ENCODE measurements at places on chromosomes 7 and 10.
A peak's percentile ranks its signal among the peaks of the same experiment; 100 is the strongest.

DNA sequence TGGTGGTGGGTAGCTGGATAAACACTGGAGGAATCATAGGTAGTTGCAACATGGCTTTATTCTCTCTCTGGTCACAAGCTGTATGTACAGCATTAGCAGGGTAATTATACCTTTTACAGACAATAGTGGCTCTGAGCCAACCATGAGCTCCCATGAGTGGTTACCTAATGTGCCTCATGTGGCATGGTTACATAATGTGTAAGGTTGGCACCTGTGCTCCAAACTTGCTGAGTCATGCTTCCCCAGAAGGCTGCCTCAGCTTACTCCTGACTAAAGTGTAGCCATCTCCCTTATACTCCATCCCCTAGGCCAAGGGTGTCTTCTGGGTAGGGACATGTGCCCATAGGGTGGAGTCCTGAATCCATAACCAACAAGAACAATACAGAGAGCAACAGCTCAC, 345.3 kb upstream of the SEMA3C start:
- no peak for DNase-seq

DNA sequence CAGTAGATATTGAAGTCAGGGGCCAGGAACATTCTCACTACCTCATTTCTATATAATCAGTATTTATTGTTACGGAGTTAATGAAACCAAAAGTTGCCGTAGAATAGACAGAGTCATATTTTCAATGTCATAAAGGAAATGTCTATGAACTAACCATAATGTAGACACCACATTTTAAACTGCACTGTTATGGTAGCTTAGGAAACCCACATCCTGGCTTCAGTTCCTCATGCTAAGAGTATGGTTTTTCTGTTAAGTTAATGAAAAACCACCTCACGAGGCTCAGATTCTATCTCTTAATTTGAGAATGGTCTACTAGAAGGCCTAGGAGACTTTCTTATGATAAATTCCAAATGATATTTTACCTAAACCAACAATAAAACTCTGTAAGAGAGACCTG, 166.5 kb downstream of the TMEM26 start:
- DNase-seq, result no peak

DNA sequence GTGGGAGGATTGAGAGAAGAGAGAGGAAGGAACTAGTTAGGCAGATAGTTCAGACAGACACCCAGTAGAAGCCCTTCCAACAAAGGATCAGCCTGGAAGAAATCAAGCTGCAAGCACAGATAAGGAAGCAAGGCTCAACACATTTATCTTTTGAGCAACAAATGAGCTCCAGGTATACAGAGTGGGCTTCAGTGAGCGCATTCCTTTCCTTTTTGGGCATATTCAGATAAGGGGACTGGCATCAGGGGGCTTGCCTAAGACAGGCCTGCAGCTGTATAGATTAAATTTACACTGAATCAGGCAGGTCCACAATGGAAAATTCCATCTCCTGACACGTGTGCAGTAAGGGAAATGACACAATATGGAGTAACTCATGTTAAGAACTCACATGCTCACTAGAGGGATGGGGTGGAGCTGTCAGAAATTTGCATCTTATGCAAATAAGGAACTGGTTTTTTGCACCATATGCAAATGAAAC, 147.2 kb downstream of the AKR1D1 start:
- DNase-seq, result no peak

- DNase-seq, result no peak
Observed at GRCh38 chr7:70837589-70837988, 294.4 kb upstream of the GALNT17 start.

DNA sequence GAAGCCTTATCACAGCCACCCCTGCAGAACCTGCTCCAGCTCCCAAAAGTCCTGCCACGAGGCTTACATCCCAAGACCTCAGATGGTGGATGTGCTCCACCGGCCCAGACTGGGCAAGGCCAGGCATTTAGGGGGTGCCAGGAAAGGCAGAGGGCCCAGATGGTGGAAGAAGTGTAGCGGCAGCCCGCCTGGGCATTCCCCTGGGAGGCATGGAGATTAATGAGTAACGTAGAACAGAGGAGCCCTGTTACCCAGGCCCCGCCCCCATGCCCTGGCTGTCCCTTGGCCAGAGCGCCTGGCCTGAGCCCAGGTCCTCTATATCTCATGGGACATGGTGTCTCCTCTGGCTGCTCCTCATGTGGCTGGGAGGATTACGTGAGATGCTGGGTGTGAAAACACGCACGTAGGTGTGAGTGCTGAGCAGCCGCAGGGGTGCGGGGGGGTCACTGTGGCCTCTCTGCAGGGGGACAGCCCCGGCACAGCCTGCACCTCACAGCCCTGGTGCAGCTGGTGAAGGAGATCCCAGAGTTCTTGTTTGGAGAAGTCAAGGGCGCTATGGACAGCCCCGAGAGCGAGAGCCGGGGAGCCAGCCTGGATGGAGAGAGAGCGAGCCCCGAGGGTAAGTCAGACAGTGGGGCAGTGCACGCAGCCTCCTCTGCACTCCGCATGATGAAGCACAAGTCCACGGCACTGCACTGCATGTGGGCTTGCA, 52.9 kb downstream of the ZNF467 start:
- DNase-seq, result no peak

DNA sequence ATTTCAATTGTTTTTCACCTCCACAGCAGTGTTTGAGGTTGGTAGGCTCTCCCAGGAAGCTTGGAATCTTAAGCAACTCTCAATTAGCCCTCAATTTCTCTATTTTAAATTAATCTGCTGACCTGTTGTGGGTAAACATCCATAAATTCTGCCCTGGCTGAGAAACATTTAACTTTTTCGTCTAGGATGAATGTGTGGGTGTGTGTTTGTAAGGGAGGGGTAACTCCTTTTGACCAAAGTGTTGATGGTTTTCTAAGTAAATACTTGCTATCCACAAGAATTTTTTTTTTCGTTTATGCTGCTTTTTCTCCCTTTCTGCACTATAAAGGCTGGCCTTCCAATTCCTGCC, 973 bp downstream of the PPP3CB start:
- no peak for DNase-seq

- DNase-seq, result no peak
Observed at GRCh38 chr10:78524342-78524741, 490.7 kb downstream of the RPS24 start.

- DNase-seq, result no peak
Observed at GRCh38 chr7:85509476-85509875, 322.6 kb upstream of the SEMA3D start.

DNA sequence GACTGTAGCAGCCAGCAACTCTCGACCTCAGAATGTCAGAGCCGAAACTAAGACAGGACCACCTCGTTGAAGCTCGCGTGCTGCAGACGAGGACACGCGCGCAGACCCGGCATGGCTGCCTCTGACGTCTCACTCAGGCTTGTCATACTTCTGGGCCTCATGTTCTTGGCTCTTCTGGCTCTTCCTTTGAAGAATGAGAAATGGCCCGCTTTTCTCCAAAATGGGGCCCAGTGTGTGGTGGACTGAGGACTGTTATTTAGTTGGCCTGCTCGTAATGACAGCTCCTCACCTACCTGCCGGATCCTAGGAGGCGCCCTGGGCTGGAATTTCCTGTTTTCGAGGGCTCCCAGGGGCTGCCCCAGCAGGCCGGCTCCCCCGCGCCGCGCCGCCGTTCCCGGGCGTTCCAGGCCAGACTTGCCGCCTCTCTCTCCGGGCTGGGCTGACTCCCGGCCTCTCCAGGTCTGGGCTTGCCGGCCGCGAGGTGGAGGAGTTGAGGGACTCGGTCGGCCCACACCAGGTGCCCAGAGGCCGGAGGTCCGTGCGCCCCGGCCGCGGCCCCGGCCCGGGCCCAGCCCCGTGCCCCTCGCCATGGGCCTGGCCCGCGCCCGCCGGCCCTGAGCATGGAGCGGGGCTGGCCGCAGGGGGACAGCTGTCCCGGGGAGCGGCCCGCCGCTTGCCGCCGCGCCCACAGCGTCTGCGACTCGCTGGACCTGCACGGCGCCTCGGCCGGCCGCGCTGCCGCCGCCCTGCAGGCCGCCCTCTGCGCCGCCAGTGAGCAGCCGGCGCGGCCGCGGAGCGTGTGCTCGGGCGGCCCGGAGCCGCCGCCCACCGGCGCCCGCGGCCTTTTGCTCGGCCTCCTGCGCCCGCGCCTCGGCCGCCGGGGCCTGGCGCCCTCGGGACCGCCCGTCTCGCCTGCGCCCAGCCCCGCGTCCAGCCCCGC, 28.1 kb downstream of the AGAP3 start:
- DNase-seq, result no peak

DNA sequence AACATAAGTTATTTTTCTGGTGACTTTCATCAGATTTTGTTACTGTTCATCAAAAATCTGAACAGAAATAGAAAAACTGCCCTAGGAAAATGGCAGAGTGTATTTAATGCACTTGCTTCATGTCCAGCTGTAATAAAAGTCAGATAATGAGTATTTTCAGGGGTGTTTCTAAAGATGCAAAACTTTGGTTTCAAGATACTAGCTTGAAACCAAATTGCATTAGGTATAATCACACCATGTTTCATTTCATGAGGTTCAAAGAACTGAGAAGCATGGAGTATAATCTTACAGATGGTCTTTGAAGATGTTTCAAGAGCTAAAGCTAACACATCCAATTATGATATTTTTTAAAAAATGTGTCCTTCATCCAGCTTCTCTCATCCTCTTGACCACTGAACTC, 128.9 kb downstream of the NRCAM start:
- DNase-seq, result no peak

DNA sequence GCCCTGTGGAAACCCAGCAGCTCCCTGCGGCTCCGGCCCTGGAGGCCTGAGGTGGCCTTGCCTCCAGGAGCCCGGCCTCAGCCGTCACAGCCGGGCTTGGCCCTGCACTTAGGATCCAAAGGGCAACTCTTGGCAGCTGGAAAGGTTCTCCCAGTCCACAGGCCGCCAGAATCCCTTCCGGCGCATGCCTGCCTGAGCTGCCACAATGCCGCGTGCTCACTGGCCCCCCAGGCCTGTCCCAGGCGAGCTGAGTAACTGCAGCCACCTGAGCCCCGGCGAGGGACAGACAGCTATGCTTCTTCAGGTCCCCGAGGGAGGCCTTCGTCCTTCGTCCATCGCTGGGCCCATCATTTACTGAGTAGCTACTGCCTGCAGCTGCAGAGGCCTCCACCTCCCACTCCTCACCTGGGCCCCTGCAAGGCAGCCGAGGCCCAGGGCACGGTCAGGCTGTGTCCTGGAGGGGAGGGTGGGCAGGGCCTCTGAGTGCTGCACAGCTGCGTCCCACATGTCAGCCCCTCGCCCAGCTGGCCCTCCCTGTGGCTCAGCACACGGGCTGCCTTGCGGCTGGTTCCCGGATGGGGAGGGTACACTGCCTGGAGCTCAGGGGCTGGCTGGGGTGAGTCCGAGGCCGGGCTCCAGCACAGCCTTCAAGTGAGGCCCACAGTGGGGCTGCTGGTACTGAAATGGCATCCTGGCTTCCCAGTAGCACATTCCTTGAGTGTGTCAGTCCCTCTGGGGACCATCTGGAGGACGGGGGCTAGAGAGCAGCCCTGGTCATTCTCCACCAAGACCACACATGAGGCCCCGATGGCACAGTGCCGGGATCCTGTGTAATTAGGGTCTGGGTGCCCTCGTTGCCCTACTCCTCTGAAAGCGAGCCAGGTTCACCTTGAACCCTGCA, 172.5 kb downstream of the ELFN1 start:
- DNase-seq, result no peak

GRCh38 chr7:41940760-41941343, 238.0 kb upstream of the INHBA start:
- DNase-seq, result peak; percentile 42

- no peak for DNase-seq
Observed at GRCh38 chr10:21475393-21475792, 50.1 kb downstream of the SKIDA1 start.

DNA sequence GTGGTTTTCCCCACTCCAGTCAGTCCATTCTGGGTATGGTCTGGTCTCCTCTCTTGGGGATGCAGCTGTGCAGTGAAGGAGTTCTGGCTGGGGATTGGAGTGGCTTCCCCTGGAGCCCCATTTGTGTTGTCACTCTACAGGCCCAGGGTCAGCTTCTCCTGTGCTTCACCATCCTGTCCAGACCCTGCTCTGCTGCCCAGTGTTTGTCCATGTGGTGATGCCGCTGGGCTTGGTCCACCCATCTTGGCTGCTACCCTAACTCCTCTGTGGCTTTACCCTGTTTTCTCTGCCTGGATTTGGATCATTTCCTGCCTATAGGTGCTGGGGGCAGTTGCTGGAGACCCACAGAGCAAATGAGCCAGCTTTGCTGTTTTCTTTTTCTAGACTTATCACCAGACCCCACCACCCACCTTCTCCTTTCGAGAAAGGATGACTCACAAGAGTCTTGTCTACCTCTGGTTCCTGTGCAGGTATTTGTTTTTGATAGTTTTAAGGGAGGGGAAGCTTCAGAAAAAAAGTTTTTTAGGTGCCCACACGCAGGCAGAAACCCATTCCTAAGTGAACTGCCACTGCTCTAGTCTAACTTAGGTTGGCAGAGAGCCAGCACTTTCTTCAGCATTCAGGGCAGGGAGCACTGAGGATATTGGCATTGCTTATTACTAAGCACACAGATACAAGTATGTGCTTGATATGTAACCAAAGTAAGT, 8.5 kb downstream of the ZDHHC16 start:
- DNase-seq, result no peak

DNA sequence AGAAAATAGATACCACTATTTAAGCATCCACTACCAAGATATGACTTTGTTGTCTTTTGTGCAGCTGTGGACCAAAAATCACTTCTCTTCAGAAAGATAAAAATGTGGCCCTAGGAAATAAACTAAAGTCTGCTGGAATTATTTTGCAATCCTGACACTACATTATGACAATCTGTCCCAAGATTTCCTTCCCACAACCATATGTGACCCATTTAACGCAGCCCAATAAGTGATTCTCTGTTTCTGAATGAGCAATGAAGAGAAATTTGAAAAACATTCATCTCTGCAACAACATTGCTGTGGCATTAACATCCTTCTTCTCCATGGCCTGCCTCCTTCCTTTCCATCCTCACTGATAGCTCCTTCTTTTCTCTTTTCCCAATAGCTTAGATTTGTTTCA, 212.0 kb downstream of the TSPAN12 start:
- no peak for DNase-seq

- no peak for DNase-seq
Observed at GRCh38 chr10:12958546-12959110, 42.9 kb downstream of the CCDC3 start.

DNA sequence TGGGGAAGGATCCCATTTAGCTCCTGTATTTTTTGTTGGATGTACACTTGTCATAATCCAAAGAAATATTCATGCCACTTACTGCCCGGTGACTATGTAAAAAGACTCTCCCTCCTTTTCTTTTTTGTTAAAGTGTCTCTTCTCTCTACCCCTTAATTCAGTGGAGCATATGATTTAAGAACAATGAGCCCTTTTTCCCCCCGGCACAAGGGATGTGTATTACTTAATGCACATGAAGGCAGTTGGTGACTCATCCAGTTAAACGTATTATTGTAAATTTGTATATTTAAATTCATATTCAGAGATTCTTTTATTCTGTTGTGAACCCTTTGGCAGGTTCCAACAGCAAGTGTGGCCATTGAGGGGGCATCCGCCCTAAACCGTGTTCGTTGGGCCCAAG, 241.9 kb downstream of the SLC25A13 start:
- DNase-seq, result no peak

GRCh38 chr10:24915304-24915703, 37.1 kb downstream of the PRTFDC1 start:
- DNase-seq, result no peak

- DNase-seq, result no peak
Observed at GRCh38 chr7:138079137-138079536, 2.9 kb downstream of the AKR1D1 start.

- DNase-seq, result no peak
Observed at GRCh38 chr7:132041108-132041507, 484.7 kb upstream of the PODXL start.

GRCh38 chr7:21819048-21819447, 126.7 kb downstream of the CDCA7L start:
- DNase-seq, result no peak

Data from iPS DF 19.7 (cell line).